Hematopoietic multipotent progenitor cell treated with erythropoietin and hydrocortisone succinate and interleukin-3 and kit ligand, for 17 days (in vitro differentiated cells): ENCODE measurements at places on chromosomes 7 and 10.

DNA sequence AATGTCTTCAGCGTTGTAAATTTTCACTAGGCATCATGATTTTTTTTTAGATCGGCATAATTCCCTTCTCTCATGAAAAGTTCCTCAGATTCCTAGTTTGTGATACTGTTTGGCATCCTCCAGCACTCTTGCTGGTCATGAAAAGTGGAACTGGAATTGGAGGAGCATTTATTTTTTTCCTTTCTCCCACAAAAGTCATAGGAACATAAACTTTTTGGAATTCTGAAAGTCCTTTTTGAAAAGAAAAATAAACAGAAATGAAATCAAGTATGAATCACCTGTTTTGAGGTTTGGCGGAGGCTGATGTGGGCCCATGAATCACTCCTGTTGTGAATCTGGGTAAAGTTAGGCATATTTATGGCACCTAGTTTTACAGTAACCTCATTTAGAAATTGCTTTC, 17.7 kb downstream of the CACNB2 start:
- DNase-seq: no peak

GRCh38 chr7:44921607-44922350, 36.4 kb upstream of the PURB start:
- peak; percentile 91 for DNase-seq

DNA sequence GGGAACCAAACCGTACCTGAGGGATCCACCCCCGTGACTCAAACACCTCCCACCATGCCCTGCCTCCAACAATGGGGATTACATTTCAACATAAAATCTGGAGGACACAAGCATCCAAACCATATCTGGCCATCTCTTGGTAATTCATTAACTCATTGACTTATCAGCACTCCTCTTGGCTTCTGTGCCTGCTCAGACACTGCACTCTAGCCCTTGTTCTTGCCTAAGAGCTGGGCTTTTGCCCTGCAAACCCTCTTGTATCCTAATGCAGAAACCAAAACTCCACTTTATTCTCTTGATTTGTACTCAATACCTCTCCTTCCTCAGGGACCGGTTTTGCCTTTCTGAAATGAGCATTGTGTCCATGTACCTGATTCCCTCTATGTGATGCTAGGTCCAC, 330.2 kb upstream of the FZD8 start:
- DNase-seq: no peak

DNA sequence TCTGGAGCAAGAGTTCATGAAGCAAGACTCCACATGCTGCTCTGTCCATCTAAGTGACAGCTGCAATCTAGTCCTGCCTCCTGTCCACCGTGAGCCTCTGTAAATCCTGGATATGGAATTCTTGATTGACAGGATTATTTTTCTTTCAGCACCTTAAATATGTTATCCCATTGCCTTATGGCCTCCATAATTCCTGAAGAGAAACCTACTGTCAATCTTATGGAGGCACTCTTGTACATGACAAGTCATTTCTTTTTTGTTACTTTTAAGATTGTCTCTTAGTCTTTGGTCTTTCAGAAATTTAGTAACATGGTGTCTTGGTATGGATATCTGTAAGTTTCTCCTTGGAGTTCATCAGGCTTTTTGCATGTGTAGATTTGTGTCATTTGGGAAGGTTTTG, 82.8 kb downstream of the NPSR1 start:
- DNase-seq: no peak

GRCh38 chr7:48458701-48459524, 287.7 kb downstream of the ABCA13 start:
- DNase-seq: no peak

DNA sequence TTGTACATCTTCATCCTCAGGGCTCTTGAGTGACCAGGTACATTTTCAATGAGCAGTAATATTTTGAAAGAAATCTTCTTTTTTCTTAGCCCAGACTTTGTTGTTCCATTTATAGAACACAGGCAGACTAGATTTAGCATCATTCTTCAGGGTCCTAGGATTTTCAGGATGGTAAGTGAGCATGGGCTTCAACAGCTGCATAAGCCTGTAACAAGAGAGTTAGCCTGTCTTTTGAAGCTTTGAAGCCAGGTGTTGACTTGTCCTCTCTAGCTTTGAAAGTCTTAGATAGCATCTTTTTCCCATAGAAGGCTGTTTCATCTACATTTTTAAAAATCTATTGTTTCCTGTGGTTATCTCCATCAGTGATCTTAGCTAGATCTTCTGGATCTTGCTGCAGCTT, 4.5 kb upstream of the NDUFA5 start:
- DNase-seq: no peak

- no peak for DNase-seq
These were observed 75.3 kb upstream of the GDF10 start for GRCh38 chr10:47224546-47225218.

DNA sequence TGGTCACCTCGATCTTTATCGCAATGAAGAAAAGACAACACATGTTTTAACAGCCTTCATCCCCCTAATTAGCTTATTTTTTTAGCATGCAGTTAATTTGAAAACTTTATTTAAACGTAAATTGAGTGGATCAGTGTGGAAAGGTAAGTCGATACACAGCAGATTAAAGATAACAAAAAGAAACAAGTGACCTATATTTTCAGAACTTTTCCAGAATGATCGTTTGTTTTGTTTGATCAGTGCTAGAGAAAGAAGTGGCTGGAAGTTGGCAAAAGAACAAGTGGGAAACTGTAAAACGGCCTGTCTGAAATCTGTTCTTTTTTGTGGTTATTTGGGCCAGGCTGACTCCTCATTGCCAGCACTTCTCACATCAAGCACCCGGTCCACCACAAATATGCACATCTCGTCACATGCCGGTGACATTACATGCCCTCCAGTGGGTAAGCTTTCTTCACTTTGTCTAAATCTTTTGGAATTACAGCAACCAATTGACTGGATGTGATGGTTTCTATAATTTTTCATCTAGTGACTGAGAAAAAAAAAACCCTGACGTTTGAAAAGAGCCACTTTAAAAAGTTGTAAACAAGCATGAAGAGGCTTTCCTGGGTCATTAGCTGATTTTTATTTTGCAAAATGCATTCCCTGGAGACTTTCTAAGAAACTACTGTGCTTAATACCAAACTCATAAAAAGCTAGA, 33.2 kb downstream of the C7orf33 start:
- DNase-seq: no peak

DNA sequence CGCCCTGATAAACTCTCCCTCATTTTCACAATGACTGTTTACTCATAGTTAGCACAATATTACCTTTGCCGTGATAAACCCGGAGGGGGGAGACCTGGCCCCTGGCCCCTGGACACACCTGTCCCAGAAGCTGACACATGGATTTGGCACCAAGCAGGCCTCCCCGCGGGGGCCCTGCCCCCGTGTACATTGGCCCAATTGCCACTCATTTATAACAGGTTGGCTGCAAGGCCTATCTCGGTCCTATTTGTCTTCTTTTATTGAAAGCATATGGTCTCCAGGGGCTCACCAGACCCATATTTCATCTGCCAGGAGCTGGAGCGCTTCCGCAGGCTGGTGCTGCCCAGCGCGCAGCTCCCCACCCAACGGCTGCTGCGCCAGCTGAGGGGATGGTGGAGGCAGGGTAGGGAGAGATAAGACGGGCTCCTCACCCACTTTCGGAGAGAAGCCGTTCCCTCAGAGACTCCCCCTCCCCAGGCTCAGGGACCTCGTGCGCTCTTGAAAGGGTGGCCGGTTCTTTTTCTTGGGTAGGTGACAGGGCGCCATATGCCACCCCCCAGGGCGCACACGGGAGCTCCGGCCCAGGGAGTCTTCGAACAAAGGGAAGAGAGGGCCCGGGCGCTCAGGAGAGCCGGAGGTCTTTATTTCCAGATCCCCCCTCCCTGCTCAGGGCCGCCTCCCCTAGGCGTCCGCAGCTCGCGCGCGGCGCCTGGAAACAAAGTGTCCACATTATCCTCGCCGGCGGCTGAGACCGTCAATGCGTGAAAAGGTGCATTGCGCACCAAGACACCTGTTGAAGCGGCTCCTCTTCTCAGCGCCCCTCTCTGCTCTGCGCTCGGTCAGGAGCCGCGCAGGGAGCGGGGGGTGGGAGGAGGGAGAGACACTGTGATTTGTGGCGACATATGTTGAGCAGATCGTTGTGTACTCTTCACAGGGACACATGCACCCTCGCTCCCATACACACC, 4.3 kb upstream of the NEUROG3 start:
- no peak for DNase-seq

GRCh38 chr10:124579011-124579399, 117.4 kb downstream of the LHPP start:
- DNase-seq: no peak

- DNase-seq: no peak
These were observed 59.5 kb upstream of the NPTX2 start for GRCh38 chr7:98557538-98558031.

GRCh38 chr7:35702541-35702940, 7.6 kb upstream of the HERPUD2 start:
- DNase-seq: no peak

DNA sequence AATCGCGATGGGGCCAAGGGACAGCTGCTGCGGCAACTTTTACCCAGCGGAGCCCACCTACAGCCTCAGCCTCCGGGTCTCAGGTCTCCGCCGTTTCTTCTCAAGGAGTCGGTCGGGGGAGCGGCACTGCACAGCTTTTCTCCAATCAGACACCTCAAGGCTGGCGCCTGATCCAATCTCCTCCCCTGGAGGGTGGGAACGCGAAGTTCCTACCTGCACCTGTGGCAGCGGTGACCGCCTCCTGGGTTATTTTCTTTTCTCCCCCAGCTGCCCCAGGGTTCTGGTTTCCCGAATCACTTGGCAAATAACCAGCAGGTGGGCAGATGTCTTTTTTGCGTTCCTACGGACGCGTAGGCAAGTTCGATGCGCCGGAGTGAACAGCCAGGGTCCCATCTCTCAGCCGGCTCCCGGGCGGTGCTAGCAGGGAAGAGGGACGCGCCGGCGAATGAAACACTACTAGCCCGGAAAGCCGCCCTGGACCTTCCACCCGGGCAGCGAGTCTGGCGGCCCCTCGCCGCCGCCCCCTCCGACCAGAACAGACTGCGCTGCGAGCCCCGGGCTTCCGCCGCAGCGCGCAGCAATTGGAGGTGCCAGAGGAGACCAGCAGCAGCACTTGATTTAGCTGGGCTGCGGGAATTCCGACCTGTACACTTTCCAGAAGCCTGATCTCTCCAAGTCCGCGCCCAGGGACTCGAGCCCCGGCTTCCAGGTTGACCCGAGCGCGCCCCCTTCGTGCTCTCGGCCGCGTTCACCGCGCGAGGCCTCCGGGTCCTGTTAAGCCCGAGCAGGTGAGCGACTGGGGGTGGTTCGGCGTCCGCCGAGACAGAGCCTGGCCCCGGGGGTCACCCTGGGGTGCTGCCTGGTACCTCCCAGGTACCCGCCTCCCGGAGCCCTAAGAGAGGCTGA, at the start of gene PRR15:
PRR15 (plus strand) TSS at position 246 of the 906 bp plus-strand sequence. CDS start 2,495 bp downstream, outside the sequence.
- DNase-seq: no peak

GRCh38 chr10:78997635-78998618, 70.8 kb upstream of the ZMIZ1 start:
- no peak for DNase-seq

- no peak for DNase-seq
These were observed 35.8 kb downstream of the VCL start for GRCh38 chr10:74033702-74034101.

- no peak for DNase-seq
These were observed 103.8 kb upstream of the PPIF start for GRCh38 chr10:79243181-79244067.

DNA sequence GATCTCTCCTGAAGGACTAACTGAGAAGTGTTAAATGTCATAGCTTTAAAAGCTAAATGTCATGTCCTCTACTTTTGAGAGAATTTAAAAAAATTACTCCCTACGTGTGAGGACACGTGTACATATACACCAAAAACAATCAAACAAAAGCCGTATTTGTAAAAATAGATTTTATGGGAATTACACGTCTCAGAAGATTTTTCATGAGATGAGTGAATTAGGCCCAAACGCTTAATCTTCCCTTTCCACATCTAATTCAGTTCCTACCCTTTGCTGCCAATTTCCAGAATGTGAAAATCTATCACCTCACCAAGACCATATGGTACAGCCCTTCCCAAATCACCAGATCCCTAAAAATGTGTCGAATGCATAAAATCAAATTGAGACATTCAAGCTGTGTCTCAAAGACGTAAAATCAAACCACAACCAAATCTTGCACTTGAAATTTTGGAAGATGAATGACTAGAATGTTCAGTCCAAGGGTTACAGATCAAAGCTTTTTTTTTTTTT, 1.0 kb upstream of the CTTNBP2 start:
- no peak for DNase-seq
